ENCODE measurements at places on chromosomes 11 and 22.

- peak; percentile 97 for DNase-seq
These were observed 2.4 kb downstream of the UCP2 start for GRCh38 chr11:73980001-73980961.

- DNase-seq, result no peak
These were observed 796 bp downstream of the MYOD1 start for GRCh38 chr11:17719938-17720795.

DNA sequence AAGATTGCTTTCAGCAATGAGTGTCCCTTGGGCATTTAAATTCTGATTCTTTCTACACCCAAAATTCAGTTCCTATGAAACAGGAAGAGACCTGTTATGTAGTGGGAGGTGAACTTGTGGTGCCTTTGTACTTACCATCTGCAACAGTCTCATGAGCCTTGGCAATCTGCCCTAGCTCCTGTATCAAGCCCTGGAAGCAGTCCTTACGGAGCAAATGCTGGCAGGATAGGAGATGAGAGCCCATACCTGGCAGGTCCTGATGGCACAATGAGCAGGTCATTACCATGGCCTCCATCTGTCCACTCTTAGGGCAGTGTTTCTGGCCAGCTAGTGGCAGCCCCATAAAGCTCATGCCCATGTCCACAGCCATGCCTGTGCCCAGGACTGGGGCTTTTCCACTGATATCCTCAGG, 10.8 kb downstream of the TRIM66 start:
- DNase-seq, result no peak

- DNase-seq, result no peak
These were observed 146.2 kb upstream of the RASSF10 start for GRCh38 chr11:12862696-12863469.

DNA sequence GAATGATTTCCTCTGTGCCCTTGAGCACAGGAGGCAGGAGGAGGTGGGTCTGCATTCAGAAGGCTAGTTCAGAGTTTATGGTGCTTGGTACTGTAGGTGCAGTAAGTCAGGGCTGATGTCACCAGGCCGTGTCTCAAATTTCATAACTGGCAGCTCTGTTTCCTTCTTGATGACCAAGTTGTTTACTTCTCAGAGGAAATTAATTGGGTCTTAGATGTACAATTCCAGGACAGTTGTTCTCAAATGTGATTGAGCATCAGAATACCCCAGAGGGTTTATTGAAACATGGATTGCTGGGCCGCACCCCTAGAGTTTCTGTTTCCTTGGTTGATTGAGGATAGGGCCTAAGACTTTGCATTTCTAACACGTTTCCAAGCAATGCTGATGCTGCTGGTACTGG, 6.2 kb downstream of the AMOTL1 start:
- no peak for DNase-seq

DNA sequence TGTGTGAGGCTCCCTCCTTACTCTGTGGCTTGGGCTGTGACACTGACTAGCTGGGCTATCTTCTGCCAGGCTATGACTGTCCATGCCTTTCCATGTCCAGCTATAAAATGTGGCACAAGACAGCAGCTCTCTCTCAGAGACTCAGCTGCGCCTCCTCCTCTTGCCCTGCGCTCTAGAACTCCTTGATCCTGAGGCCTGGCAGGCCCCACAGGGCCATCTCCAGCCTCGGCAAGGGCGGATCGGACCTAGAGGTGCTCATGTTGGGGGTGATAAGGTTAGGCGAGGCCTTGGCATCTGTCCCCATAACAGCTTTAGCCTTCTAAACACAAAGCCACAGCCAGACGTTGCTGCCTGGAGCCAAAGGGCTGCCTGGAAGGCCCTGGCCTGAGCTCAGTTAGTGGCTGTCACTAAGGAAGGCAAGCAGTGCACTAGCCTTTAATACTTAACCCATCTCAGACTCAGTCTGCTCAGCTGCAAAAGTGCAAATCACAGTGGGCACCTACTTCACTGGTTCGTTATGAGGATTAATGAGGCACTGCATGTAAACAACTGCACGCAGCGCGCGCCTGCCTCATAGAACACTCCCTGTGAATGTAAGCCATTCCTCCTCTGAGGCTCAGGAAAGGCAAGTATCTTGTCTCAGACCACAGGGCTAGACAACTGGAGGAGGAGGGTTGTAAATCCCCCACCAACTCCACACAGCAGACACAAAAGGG, 1.2 kb downstream of the GUCD1 start:
- DNase-seq, result peak; percentile 55

DNA sequence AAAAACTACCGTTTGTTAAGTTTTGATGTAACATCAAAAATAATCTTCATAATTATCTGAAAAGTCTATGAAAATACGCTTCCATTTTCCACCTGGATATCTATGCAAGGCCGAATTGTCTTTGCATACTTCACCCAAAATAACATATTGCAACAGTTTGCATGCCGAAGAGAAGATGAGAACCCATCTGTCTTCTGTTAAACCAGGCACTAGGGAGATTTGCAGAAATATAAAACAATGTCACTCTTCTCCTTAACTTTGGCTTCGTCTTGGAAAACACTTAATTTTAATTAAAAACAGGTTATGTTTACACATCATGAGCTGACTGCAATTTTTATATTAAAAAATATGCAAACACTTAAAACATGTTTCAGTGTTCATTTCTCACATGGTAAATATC, 1325.8 kb downstream of the TBC1D22A start:
- DNase-seq, result no peak

GRCh38 chr11:111598559-111598958, 3.7 kb upstream of the SIK2 start:
- no peak for DNase-seq

- DNase-seq, result no peak
These were observed 8.6 kb downstream of the LARGE2 start for GRCh38 chr11:45930951-45931570.

DNA sequence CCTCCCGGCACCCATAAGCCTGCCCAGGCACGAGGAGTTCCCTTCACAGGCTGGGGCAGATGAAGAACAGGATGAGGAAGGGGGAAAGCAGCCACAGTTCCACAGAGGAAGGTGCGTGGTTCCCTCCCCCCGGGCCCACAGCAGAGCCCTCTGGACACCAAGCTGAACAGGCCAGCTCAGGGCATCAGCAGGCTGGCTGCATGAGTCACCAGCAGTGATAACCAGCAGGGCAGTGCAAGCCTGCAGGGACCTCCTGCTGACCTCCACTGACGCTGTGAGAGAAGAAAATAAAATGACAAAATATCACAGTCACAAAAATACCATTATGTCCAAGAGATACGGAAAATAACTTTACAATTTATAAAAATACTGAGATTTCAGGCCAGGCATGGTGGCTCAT, 11.5 kb downstream of the RTL6 start:
- DNase-seq, result no peak

GRCh38 chr11:17887779-17888178, 125.1 kb downstream of the SERGEF start:
- DNase-seq, result no peak

GRCh38 chr11:73203790-73204189, 14.3 kb upstream of the P2RY2 start:
- no peak for DNase-seq
